ENCODE measurements at places on chromosomes 7 and 10.

- DNase-seq: no peak
Measured at GRCh38 chr7:25481891-25482290, 253.6 kb upstream of the NPVF start.

GRCh38 chr7:11648980-11649379, 183.0 kb downstream of the THSD7A start:
- no peak for DNase-seq

DNA sequence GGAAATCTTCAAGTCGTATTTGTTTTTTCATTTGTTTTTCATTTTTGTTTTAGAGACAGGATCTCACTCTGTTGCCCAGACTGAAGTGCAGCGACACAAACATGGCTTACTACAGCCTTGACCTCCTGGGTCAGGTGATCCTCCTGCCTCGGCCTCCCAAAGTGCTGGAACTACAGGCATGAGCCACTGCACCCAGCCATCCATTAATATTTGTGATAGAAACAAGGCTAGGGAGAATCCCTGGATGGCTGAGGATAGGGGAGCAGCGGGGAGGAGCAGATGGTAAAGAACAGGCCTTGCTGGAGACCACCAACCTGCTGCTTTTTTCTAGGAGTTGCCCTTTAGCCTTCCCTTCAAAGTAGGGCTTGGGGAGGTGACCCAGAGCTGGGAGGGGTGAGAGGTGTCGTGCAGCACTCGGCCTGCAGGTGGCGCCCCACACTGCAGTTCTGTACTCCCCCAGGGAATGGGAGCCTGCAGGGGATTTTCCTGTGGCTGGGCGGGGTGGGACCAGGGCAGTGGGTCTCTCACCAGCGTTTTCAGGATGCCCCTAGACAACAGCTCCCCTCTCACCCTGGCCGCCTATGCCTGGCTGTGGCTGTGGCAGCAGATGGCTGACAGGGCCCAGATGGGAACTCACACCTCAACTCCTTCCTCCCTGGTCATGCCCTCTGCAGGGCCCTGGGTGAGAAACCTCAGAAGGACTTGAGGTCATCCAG, 12.6 kb upstream of the CDH23 start:
- DNase-seq: peak; percentile 83

DNA sequence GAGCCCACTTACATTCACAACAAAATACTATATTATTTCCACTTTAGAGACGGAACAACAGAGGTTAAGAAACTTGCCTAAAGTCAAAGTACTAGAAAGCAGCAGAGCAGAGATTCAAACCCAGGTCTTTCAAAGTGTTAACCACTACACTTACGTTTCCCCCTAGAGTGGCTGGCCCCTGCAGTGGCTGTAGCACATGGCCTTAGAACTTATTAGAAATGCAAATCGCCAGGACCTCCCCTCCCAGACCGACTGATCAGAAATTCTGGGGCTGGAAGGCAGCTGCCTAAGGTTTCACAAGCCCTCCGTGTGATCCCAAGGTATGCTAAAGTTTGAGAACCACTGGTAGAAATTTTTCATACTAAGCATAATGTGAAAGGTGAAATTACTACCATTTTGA, 8.1 kb downstream of the MPP7 start:
- no peak for DNase-seq

DNA sequence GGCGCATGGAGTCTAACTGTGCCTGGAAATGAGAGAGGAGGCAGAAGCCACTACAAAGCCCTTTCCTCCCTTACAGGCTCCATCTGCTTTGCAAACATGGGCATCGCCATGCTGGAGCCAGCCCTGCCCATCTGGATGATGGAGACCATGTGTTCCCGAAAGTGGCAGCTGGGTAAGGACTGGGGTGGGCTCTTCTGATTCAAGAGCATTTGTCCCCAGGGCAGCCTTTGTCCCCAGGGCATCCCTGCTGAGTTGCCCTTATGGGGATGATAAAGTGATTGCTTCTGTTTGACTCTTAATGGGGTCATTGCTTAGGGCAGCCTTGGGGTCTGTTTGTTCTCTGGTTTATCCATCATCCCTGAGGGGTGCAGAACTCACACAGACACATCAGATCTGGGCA, 16.8 kb downstream of the SLC18A2 start:
- DNase-seq: no peak

DNA sequence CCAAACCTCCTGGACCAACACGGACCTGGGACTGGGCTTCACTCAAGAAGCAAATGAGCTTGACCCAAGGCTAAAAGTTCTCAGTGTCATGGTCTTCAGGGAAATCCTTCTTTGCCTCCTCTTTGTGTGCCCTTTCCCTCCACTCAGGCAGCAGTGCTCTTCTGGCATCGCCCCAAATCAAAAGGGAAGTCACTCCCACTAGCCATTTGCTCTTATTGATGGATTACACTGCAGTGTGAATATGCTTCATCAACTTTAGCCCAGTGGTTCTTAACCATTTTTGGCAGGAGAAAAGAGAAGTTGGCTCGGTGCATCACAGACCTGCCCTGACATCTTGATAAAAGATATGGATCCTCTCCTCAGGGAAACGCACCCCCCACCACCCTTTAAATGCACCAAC, 19.2 kb upstream of the IKZF1 start:
- DNase-seq: peak; percentile 67

GRCh38 chr10:70106958-70107791, 25.4 kb downstream of the AIFM2 start:
- DNase-seq: no peak

- peak; percentile 77 for DNase-seq
Measured at GRCh38 chr10:97685395-97685958, 1.6 kb downstream of the AVPI1 start.

GRCh38 chr7:19110026-19110730, 7.3 kb downstream of the TWIST1 start:
- no peak for DNase-seq

GRCh38 chr7:23654508-23654907, 25.5 kb upstream of the FAM221A start:
- peak; percentile 48 for DNase-seq

GRCh38 chr7:43792471-43793150, 34.1 kb downstream of the BLVRA start:
- no peak for DNase-seq

DNA sequence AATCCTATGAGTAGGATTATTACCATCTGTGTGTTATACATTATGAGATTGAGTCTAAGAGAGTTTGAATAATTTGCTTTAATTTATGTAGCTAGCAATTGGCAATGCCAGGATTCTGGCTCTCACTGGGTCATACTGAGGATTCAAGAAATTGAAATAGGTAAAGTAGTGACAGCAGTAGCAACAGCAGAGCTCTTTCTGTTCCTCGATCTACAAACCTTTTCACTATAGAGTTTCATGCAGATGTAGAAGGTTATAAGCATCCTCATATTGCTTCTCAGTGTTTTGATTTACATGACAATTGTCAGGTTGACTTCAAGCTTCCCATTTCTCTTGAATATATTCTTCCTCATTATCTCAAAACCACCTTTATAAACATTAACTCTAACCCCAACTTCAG, 294.1 kb upstream of the CSTF2T start:
- no peak for DNase-seq

GRCh38 chr7:26508481-26508880, 216.8 kb downstream of the SNX10 start:
- DNase-seq: no peak

DNA sequence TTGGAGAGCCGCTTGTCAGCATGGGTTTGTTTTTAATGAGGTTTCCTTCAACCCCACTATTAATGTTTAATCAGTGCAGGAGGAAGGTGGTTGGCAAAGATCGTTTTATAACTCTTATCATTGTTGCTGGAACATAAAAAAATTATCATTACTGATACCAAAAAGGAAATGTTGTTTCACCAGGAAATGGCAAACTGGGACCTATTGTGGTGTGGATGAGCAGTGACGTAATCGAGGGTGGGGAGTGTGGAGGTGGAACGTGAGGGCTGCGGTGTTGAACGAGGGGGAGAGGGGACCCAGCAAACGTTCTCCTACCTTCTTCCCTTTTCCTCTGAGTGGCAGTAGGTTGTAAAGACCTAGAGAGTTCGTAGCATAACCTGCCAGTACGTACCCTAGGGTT, 71.9 kb upstream of the TOMM7 start:
- no peak for DNase-seq

- no peak for DNase-seq
Measured at GRCh38 chr10:52533986-52534385, 219.9 kb downstream of the DKK1 start.

Data from OCI-M1 (cell line).